ENCODE measurements at places on chromosomes 5 and 9.
A peak's percentile ranks its signal among the peaks of the same experiment; 100 is the strongest.

DNA sequence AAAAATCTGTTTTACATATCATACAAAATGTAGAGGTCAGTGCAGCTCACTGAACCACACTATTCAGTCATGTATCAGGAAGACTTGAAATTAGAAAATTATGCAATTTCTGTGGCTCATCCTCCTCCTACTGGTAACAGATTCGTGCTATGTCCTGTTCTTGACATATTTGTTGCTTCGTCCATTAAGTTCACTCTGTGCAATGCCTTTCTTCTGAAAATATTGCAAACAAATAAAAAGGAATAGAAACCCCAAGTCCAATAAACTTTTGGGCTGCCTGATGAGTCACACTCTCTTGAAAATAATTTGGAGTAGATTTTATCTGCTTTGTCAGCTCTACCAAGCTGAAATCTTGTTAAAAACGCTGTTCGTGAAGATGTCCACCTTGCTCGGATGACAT lies 391.2 kb downstream of the RAB3C start:
- no peak for DNase-seq

DNA sequence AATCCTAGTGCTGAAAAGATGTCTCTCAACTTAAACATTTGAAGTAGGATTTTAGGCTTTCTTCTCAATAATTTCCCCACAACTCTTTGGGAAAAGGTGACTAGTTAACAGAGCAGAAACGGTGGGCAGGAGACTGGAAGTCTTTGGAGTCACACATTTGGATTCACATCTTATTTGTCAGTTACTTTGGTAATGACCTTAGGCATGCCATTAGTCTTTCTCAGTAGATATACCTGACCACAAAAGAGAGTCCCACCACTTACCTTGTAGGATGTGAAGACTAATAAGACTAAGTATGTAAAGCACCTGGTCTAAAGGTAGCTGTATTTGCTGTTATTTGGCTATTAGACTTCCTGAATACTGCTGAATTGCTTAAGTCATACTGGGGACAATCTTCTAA lies 35.4 kb downstream of the DAP start:
- no peak for DNase-seq

DNA sequence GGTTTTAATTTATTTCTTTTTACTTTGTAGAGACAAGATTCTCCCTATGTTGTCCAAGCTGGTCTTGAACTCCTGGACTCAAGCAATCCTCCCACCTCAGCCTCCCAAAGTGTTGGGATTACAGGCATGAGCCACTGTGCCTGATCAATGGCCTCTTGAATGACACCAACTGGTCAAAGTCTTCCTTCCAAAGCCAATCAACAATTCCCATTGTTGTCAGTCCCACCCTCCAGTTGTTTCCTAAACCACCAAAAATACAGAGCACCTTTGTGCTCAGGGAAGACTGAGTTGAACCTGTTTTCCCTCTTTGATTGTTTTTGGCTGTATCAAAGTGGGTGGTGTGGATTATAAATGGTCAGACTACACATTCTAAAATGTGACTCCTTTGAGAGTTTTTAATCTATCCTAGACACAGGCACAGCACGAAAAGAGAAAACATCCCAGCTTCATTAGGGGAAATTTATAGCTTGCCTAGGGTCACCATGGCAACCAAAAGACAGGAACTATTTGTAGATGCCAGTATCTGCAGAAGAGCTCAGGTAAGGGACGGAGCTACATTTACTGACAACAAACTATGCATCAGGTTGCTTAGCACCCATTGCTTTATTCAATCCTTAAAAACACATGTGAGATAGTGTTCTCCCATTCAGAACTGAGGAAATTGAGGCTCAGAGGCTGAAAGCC lies 27.6 kb upstream of the ATP6V1G1 start:
- DNase-seq, result peak; percentile 64

GRCh38 chr9:33310748-33311147 lies 20.4 kb downstream of the NFX1 start:
- no peak for DNase-seq

DNA sequence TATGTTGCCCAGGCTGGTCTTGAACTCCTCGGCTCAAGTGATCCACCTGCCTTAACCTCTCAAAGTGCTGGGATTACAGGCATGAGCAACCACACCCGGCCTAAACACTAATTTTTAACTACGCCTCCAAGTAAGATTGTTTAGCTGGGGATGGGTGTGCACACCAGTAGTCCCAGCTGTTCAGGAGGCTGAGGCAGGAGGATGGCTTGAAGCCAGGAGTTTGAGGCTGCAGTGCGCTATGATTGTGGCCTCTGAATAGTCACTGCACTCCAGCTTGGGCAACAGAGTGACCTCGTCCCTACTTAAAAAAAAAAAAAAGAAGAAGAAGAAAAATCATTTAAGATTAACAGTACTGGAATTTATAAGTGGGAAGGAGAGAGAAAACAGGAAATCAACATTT lies 90.8 kb upstream of the NR5A1 start:
- peak; percentile 15 for DNase-seq

- peak; percentile 51 for DNase-seq
Observed at GRCh38 chr5:80125962-80126480, 90.9 kb downstream of the THBS4 start.

GRCh38 chr9:96116275-96117064 lies 185.5 kb downstream of the HSD17B3 start:
- DNase-seq, result no peak

GRCh38 chr5:111537141-111538024 lies 25.0 kb upstream of the STARD4 start:
- no peak for DNase-seq

DNA sequence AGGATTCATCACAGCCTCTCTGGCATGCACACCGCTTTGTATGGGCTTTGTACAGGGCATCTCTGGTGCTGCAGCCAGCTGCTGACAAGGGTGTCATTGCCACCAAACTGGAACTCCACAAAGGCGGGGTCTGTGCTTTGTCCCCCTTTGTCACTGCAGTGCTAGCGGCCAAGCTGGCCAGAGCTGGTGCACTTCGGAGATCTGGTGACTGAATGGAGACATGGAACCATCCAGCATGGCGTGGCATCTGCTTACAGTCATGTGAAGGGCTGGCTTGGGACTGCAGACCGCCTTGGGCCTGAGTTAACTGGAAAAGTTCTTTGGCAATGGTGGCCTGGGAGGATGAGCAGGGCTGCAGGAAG lies 18.7 kb upstream of the COL5A1 start:
- no peak for DNase-seq

- no peak for DNase-seq
Observed at GRCh38 chr9:135043345-135043744, 44.1 kb upstream of the OLFM1 start.

- DNase-seq, result peak; percentile 67
Observed at GRCh38 chr5:37774912-37775483, 64.8 kb downstream of the GDNF start.

DNA sequence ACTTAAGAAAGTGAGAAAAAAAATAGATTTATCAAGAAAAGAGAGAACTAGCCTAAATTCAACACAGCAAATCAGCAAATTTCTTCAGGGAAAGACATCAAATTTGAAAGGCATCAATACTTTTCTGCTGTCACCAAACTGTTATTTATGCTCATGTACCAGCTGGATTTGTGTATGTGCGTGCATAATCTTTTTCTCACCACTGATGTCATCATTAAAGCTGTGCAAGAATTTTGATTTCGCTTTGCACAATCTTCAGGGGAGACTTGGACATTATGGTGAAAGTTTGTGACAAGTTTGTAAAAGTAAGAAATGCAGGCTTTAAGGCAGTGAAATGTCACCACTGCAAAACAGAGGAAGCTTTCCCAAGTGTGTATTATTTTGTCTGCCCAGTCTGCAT lies 215.4 kb downstream of the SLF1 start:
- no peak for DNase-seq

DNA sequence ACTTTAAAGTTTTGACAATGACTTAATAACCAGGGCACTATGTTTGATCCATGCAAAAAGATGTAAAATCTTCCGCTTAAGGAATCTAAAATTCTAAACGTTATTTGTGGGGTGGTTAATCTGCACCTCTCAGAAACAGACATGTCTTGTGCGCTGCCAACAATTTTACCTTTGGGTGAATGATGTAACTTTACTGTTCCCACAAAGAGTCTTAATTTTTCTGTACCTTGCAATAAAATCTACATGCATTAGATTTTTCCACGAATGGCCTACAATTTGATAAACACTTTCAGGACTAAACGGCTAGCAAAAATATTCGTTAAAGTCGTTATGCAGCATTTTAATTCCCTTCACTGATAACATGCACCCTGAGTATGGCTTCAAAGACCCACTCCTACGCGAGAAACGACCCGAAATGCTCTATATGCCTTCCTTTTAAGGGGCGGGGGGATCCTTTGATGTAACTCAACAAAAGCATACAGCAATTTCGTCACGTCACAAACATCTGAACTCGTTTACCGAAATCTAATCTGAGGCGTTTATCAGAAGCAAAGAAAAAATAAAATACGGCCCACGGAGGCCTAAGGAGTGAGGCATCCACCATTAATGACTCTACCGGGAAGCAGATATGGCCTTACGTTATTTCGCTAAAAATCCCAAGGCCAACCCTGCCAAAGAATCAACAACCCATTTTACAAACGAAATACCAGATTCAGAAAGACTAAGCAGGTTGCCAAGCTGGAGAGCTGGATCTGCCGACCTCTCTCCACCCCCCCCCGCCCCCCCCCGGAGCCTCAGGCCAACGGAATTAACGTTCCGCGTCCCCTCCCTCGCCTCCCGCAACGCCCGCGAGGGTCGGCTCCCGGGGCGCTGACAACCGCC lies 621 bp downstream of the AK6 start:
- DNase-seq, result peak; percentile 53

DNA sequence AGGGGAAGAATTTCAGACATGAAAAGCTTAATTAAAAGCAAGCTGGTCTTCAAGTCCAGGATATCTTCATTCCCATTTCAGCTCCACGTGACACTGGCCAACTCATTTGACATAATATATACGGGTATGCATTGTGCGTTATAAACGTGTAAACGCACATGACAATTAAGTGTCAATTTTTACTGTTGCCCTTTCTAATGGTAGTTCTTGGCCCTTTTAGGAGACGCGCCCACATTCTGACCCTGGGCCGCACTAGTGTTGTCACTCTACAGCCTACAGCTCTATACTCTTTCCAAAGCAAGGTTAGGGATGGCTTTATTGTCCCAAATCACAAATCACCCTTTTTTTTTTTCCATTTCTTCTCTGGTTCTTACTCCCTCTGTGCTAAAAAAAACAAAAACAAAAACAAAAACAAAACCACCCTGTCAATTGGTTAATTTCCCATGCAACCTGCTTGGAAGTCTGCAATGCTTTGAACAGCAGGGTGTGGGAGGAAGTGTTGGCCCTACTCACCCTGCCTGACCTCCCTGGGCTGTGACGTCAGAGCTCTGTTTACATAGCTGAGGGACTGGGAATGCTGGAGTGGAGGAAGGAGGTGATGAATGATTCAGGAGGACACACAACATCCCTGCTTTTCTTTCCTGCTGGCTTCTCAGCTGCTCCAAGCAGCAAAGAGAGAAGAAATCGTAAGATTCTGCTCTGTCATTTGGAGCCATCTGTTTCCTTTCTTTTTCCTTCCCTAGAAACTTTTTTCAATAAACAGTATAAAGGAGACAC lies 19.3 kb downstream of the RFK start:
- no peak for DNase-seq
